ENCODE measurements at places on chromosomes 5 and 9.

DNA sequence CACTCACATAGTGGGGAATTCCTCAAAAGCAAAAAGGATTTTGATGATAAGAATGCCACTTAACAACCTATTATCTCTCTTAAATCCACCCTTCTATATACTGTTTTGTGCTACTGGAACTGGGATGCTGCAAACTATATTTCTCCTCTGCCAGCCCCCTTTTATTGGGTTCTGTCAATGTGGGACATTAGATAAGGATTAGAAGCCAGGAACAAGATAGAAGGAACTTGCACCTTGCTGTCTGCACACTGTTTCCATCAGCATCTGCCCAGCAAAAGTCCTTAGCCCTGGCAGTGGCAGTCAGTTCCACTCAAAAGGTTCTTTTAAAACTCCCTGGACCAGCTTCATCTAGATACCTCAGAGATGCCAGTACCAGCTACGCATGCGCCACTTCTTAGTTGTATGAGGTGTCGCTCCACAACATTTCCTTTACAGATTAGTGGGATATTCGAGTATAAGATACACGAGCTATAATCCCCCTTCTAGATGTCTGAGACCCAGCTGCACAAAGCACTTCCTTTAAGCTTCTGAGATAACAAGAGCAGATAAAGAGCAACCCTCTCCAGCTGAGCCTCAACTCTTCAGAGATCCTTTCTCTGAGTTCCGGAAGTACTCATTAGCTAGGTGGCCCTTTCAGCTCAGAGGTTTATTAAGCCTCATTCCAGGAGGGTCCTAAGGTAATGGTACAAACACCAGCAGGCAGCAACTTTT lies 45.3 kb downstream of the CERT1 start:
- no peak for DNase-seq

GRCh38 chr9:36765077-36765390 lies 192.3 kb downstream of the MELK start:
- no peak for DNase-seq

DNA sequence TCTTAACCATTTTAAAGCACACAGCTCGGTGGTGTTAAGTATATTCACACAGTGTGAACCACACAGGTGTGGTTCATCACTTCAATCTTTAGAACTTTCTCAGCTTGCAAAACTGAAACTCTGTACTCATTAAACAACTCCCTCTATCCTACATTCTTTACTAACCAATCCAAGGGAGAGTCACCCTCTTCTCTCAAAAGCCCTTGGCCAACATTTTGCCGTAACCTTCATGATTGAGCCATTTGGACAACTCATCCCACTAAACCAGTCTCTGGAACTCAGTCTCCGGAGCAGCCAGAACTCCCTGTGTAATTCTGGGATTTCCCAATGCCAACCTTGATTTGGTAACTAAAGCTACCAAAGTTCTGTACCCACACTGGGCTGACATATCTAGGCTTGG lies 84.7 kb downstream of the TTC39B start:
- no peak for DNase-seq

- no peak for DNase-seq
Observed at GRCh38 chr9:75876999-75877640, 13.4 kb upstream of the PCSK5 start.

GRCh38 chr9:116360016-116360415 lies 206.4 kb downstream of the PAPPA start:
- no peak for DNase-seq

DNA sequence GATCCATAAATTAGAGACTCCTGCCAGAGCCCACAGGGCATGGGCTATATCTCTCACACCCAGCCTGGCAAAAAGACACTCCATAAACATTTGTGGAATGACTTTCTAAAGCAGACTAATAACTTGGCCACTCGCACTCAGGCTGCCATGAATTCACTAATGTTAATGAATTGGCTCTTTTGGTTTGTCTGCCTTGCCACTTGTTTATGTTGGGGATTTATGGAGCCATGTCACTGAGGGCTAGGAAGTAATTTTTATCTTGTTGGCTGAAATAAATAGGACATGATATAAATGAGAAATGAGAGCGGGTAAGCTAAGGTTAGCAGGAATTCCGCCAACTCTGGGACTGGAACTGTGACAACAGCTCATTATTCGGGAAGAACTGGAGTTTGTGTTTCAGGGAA lies 55.2 kb downstream of the DROSHA start:
- DNase-seq: no peak

- DNase-seq: no peak
Observed at GRCh38 chr5:150322202-150322601, 19.5 kb upstream of the ARSI start.

- no peak for DNase-seq
Observed at GRCh38 chr5:116437922-116438578, 136.6 kb downstream of the SEMA6A start.

DNA sequence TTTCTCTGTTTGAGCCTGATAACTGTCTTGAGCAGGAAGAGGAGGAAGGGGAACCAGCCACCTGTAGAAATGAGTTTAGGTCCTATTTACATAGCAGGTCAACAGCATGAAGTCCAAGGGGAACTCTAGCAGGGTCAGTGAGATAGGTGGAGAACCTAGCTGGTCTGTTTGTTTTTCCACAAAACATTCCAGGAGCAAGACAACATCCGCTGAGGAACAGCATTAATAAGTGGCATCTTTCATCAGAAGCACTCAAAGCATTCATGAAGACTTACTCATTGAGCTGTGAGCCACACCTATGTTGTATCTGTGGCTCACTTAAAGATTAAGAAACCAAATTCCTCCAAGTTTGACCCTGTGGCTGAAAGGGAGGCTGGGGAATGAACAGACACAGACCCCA lies 115.9 kb downstream of the ACTBL2 start:
- no peak for DNase-seq

GRCh38 chr5:151315998-151316597 lies 12.5 kb upstream of the SLC36A3 start:
- DNase-seq: peak; percentile 33

GRCh38 chr5:113268232-113268631 lies 166.6 kb downstream of the TSSK1B start:
- DNase-seq: no peak

DNA sequence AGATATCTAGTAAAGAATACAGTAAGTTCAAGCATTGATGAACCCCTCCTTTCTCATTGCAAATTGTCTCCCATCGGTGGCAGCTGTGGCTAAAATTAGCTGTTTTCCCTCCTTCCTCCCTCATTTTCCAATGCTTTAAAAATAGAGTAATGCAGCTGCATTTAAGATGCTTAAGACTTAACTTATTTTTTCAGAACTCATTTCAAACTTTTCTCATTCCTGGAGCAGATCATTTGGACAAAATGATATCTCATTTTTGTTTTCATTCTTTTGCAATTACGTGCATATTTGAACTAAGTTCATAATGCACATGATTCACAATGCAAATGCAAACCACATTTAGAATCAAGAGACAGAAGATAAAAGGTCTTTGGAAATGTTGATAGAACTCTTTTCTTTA lies 14.6 kb downstream of the HSPB3 start:
- DNase-seq: no peak

All from stimulated activated CD4-positive, alpha-beta T cell treated with anti-CD3 and anti-CD28 coated beads, Interleukin-15, amount 100 ng/mL, for 1 hour (primary cell).